ENCODE measurements at places on chromosomes 5 and 9.

DNA sequence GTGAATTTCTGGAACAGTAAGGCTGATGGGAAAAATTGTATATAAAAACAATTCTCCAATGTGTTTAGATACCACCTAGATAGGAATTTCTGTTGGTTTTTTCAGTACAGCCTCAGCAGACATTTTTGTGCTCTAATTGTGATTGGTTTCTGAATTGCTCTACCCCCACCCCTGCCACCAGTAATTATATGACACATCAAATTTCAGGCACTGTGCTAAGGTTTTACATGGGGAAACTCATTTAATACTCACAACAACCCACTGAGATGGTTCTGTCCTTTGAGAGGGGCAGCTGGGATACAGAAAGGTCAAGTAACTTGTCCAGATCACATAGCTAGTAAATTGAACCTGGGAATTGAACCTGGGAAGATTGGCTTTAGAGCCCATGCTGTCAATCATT lies 288.0 kb downstream of the ARHGEF28 start:
- DNase-seq, result no peak

- no peak for DNase-seq
Measured at GRCh38 chr5:119396030-119396664, 40.3 kb downstream of the TNFAIP8 start.

DNA sequence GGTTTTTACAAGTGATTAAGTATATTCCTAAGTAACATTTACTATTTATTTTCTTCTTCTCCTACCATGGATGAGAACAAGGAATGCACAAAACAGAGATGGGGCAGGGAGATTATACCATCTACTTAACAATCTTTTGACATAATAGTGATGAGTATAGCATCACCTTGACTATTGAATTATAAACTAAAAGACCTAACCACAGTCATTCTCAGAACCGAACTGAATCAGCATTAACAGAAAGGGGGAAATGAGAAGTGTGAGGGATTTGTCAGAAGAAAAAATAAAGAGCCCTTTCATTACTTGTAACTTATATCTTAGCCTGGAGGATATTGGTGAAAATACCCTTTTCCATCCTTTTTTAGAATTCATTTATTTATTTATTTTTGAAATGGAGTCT lies 21.9 kb downstream of the OR2Y1 start:
- no peak for DNase-seq

DNA sequence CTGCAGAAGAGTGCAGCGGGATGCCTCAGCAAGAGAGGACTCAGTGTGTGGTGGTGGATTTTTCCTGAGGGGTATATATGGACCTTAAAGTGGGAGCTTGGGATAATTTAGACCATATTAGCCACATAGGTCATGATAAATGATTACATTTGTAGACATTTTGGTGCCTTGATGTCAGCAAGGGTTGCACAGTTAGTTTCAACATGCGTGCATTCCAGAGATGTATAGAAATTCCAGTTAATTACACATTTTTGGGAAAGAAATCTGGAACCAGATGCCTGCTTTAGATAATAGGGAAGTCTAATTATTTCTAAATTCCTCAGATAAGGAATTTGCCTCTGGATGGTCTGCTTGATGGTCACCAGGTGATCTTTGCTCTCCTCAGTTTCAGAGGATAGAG lies 440.6 kb upstream of the PAPPA start:
- DNase-seq, result no peak

GRCh38 chr5:173012882-173013281 lies 29.3 kb downstream of the ATP6V0E1 start:
- DNase-seq, result no peak

- no peak for DNase-seq
Measured at GRCh38 chr5:144596517-144596916, 425.8 kb downstream of the KCTD16 start.

- DNase-seq, result no peak
Measured at GRCh38 chr5:180472269-180472668, 21.9 kb upstream of the CNOT6 start.

DNA sequence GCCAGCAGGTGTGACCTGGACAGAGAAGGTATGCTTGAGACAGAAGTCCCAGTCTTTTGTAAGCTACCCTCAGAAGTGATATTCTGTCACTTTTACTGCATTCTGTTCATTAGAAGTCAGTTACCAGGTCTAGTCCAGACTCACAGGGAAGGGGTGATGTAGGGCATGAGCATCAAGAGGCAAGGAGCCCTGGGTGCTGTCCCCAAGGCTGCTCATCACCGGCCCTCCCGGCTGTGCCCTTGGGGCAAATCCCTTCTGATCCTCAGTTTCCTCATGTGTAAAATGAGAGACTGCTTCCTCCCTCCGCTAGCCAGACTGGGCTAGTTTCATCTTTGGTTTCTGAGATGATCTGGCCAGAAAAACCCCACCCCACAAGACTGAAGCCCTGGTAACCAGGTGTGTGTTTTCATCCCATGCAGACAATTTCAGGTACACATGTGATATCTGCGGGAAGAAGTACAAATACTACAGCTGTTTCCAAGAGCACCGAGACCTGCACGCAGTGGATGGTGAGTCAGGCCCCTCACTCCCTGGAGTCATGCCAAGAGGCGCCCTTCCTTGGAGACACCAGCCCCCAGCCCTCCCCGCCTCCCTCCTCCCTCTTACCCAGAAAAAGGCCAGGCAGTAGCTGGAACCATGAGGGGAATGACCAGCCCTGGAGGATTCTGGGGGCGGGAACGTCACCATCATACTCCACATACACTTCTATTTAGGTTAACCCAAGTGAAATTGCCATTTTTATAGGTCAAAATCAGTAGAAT lies 71.0 kb downstream of the AMBP start:
- DNase-seq, result peak; percentile 17

- no peak for DNase-seq
Measured at GRCh38 chr9:98825414-98825813, 17.9 kb downstream of the GALNT12 start.

DNA sequence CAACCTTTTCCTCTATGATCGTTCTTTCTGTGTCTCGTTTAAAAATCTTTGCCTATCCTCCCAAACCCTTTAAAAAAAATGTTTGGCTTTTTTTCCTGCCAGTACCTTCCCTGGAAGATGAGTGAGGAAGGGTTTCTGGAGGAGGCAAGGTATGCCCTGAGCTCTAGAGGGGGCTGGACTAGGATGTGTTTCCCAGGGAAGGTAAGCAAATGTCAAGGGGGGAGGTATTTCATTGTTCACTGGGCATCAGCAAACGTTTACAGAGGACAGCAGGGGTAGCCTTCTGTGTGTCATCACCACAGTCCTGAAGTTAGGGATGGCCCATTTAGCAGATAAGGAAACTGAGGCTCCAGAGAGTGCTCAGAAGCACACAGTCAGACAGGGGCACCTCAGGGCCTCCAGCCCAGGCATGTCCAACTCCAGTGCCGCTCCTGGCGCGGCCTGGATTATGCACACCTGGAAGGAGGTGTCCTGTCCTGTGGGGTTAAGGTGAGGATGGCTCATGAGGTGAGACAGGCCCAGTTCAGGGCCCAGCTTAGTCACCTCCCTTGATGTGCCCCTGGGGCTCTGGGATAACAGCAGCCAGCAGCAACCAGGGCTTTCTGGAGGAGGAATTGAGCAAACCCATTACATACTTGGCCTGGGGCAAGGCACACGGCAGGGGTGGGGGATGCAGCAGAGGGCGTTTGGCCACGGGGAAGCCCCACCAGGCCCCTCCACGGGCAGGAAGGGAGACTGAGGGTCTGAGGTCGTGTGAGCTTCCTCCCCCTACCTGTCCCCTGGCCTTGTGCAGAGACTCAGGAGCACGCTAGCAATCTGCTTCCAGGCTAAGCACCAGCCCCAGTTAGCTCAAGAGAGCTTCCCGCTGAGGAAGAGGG lies 100.3 kb upstream of the LMX1B start:
- DNase-seq, result no peak

DNA sequence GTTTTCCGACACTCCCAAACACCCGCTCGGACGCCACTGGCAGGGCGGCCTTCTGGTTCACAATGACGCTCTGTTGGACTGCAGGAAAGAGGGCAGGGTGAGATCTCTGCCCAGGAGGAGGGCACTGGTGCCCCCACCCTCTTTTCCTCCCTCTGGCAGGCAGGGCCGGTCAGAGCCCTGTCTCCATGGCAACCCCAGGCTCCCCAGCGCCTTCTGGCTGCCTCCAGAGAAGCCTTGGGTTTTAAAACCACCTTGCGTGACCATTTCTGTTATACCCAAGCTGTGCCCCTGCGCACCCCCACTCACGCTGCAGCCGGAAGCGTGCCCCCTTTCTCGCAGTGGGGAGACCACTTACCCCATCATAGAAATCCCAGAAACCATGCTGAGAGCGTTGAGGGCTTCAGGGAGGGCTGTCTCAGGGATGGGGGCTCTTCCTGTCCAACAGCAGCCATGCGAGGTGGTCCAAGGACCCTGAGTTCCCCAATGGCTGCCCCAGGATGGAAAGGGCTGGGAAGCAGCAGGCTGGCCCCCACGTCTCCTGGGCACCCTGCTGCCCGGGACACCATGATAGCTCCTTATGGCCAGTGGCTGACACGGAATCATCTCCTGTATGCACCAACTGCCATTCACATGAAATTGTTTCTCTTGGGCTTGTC lies 7.3 kb downstream of the C9orf50 start:
- DNase-seq, result no peak

DNA sequence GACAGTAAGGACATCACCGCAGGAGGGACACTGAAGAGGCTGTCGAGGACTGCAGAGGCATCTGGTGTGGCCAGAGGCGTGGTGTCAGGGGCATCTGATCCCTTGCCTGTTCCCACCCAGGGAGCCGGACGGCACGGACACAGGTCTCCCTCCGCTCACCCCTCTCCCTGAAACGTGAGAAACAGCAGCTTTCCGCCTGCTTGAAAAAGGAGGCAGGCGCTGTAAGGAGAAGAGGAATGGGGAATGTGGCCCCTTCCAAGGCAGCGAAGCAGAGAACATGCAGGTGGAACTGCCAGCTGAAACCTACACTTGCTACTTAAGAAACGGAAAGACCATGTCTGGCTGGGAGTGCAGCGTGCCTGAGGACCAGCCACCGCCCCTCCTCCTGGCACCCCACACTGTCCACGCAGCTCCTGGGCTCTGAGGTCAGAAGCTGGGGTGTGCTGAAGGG lies 176.2 kb downstream of the GAPVD1 start:
- DNase-seq, result no peak

DNA sequence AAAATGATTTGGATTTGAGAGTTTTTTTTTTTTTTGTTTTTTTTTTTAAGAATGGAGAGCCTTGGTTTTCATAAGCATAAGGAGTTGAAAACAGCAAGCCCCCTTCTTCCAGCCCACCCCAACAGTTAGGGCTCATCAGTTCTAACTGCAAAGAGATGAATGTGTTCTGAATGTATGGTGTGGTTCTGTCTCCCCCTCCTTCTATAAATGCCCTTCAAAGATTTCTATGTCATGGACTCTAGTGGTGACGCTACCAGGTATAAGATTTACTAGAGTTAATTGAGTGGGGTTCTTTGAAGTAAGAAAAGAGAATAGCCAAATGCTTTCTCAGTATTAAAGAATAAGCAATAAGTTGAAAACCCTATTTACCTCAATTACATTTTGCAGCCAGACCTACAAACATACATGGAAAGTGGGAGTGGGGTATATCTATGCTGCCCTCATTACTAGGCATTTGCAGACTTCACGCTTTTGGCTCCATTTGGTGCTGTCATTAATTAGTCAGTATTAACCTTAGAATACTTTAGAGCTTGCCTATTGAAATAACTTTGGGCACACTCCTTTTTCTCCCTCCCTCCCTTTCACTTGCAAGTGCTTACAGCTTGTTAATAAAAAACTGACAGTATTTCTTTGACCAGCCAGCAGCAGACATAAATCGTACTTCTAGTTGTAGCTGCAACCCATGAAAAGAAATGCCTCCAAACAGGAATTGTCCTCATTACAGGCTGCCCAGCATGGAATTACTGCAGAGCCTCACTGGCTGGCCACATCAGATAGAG lies 667.2 kb upstream of the ZNF608 start:
- no peak for DNase-seq

DNA sequence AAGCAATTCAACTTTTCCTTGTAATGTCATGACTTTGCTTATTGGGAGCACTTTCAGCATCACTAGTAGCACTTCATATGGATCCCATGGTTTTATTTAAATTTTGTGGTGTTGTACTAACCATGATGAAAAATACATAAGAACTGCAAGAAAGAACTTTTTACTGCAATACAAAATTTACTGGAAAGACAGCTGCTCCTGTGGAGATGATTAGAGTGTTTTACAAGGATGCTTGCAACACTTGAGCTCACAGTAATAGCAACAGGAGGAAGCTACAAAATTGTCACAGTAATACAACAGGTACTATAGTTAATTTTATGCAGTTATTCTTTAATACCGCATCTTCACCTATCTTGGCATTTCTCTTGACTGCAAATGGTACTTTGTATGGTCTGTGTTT lies 158.3 kb upstream of the TSLP start:
- no peak for DNase-seq

GRCh38 chr9:81293651-81294050 lies 395.7 kb downstream of the TLE1 start:
- no peak for DNase-seq

- DNase-seq, result no peak
Measured at GRCh38 chr5:170848033-170848432, 13.8 kb upstream of the RANBP17 start.

GRCh38 chr5:139027150-139027549 lies 152.0 kb upstream of the LRRTM2 start:
- no peak for DNase-seq

DNA sequence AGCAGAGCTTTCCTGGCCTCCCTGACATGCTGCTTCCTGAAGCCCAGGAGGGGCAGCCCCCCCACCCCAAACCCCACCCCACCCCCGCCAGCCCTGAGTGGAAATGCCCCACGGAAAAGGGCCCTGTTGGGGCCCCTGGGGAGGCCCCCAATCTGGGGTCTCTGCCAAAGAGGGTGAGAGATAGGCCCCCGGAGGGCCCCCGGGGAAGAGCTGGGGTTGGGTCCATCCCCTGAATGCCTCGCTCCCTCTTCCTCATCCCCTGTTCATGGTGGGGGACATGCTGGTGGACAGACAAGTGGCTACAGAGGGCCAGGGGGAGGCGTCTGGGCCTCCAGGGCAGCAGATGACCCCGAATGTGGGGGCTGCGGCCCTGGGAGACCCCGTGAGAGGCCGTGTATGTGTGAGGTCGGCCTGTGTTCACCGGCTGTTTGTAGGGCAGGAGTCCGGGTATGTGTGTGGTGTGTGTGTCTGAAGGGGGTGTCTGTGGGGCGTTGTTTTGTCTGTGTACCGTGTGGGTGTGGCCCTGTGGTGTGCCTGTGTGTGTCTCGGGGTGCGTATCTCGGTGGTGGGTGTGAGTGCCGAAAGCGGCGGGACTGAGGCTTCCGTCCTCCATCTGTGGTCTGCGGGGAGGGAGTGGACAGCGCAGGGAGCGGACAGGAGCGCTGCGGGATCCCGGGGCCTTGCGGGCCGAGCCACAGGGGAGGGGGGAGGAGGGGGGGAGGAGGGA lies 11.3 kb downstream of the C9orf50 start:
- DNase-seq, result no peak

GRCh38 chr9:115775659-115776058 lies 377.9 kb upstream of the PAPPA start:
- DNase-seq, result no peak

Measured in omental fat pad (tissue), 4 donors.